Fibroblast of villous mesenchyme (primary cell): ENCODE measurements at places on chromosomes 16 and 17. TPM values are rescaled to one million over a fixed set of nuclear protein-coding genes. Genes with fewer than 3 reads are reported as not detected.

- no peak for DNase-seq
Measured at GRCh38 chr17:54882371-54882770, 18.3 kb upstream of the TOM1L1 start.

GRCh38 chr16:11107780-11108465 lies 148.1 kb downstream of the SOCS1 start:
- peak; percentile 73 for DNase-seq

- DNase-seq = no peak
Measured at GRCh38 chr16:87856791-87857228, 12.5 kb downstream of the SLC7A5 start.

GRCh38 chr16:80148826-80149225 lies 392.0 kb upstream of the DYNLRB2 start:
- no peak for DNase-seq

DNA sequence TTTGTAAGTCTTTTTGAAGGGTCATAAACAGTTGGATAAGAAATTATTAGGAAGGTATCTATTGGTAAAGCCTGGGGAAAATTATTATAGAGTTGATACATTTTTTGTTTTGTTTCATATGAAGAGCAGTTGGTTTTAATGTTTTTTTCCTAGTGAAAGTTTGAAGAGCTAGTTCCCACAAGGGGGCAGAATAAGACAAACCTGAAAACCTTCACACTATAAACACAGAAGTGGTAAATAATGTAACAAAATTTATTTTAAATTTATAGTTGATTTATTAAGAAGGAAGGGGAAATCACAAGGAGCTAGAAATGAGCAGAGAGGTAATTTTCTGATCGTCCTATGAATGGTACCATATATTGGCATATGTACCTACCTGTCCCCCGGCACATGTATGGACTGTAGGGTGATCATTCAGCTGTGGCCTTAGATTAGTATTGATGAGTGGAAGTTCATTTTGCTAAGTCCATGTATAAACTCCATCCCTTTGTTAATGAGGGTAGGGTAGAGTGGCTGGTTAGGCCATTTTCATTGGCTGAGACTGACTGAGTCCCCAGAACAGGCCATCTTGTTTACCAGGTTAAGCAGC lies 116.3 kb downstream of the TANC2 start:
- peak; percentile 57 for DNase-seq

- DNase-seq = peak; percentile 3
Measured at GRCh38 chr17:80361495-80362220, 53.3 kb upstream of the ENDOV start.

DNA sequence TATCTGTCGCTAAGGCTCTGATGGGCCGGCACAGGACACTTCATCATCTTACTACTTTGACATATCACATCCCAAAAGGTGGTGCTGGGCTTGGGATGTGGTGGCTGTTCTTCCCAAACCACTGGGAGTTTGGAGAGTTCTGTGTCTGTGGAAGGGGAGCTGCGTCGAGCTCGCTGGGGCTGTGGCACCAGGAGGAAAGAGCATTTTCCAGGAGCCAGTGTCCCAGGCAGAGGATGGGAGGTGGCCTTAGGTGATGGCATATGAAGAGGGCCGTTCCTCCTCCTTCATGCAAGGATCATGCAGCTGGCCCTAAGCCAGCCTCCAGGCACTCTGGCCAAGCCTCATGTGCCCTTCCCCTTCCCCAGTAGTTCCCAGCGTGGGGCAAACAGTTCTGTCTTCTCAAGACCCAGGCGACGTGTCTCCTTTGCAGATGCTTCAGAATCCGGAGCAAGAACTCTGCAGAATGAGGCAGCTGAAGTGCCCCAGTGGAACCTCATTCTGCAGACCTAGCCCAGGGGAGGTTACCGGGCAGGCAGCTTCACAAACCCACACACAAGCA lies 89.4 kb upstream of the TNRC6C start:
- DNase-seq = no peak

- no peak for DNase-seq
Measured at GRCh38 chr16:337437-337836, 15.1 kb downstream of the AXIN1 start.

DNA sequence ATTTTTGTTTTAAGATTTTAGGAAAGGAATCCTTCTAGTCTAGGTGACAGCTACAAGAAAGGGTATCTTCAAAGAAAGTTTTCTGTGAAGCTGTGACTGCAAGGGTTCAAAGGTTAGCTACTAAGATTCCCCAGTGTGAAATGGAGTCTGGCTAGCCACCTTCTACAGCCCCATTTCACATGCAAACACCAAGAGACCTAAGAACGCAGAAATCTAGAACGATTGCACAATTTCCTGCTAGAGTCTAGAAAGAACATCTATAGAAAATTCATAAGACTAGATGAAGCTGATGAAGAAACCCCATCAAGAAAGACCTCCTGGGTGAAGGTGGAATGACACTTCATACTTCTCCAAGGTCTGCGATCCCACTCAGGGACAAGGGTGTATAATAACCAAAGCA lies 77.1 kb downstream of the STX8 start:
- DNase-seq = no peak

DNA sequence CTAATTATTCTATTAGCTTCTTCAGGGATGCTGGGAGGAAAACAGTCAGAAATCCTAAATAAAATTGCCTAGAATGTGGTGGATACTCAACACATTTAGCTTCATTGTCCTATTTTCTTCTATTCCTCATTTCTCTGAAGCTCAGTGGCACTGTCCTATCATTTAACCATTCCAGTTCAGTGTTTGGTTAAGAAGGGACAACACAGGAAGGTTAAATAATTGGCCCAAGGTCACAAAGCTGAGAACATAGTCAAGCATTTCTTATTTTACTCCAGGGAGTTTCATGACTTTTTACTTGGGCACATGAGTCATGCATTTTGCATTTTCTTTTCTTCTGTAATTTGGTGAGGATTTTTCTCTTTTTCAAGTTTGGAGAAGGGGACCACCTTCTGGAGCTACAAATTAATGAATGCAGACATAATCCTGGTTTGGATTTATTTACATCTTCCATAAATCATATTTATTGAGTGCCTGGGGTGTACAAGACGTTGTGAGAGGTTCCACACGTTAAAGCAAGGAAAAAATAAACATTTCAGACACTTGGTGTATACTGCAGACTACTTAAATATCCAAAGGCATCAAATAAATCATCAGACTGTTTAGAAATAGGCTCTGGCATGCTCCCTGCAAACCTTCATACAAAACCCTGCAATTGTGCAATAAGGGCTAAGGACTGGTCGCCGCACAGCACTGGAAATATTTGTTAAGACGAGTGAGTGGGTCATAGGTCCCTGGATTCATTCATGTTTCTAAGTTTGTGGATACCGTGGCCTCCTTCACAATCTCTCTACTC lies 263.9 kb downstream of the MAF start:
- DNase-seq = peak; percentile 28

GRCh38 chr17:56109836-56110235 lies 43.4 kb upstream of the ANKFN1 start:
- DNase-seq = no peak

GRCh38 chr16:68526143-68526781 lies 12.8 kb upstream of the ZFP90 start:
- no peak for DNase-seq

- DNase-seq = no peak
Measured at GRCh38 chr17:273981-274832, 78.4 kb downstream of the RPH3AL start.

GRCh38 chr17:82835122-82835521 lies 4.7 kb downstream of the ZNF750 start:
- DNase-seq = no peak

DNA sequence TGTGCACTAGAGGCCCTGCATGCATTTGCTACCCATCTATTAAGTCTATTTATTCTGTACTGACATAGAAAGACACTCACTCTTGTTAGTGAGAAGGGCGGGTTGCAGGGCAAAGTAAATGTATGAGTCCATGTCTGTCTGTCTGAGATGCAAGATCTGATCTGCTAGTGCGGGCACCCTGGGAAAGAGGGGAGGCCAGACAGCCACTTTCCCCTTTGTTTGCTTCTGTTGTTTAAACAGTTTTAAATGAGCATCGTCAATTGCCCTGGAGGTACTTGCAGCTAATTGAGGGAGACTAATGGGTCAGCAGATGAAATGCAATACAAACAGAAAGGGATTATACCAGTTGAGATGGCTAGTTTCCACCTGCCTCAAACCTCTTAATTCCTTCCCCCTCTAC lies 24.9 kb downstream of the SCNN1G start:
- DNase-seq = no peak

GRCh38 chr16:53884748-53885147 lies 180.8 kb downstream of the FTO start:
- DNase-seq = no peak

DNA sequence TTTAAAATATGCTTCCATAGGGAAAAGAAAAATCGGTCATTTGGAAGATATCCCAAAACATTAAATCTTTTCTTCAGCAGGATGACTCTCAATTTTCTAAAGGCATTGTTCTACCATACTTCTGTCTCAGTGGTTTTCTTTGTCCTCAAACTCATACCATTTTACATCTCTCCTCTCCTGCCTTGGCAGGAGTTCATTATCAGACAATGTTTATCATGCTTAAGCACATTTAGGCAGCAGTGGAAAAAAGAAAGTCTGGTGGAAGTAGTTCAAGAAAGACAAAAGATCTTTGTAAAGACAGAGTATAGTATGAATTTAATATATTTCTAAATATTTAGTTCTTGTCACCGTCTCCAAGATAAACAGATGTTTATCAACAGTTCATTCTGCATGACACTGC lies 68.2 kb downstream of the CDK12 start:
- DNase-seq = no peak

GRCh38 chr16:82157534-82157812 lies 12.6 kb downstream of the MPHOSPH6 start:
- DNase-seq = no peak

- DNase-seq = no peak
Measured at GRCh38 chr16:8113843-8114242, 476.5 kb downstream of the TMEM114 start.

- peak; percentile 75 for DNase-seq
Measured at GRCh38 chr17:76714822-76715495, 4.2 kb upstream of the MXRA7 start.

Gene CLEC10A
- total RNA-seq = not detected in 2 replicates

Gene ARHGDIA
- 106 and 181 TPM in 2 replicates for total RNA-seq

Gene AP1G1
- total RNA-seq = 82.5 and 117 TPM in 2 replicates

Gene SECTM1
- 11.9 and 24.2 TPM in 2 replicates for total RNA-seq

Gene CD7
- not detected in 2 replicates for total RNA-seq

Gene ABCC11
- total RNA-seq = under 0.01 and 0.43 TPM in 2 replicates

Gene CORO6
- total RNA-seq = 5.6 and 7.4 TPM in 2 replicates

Gene ARL5C
- total RNA-seq = not detected in 2 replicates

Gene CLEC3A
- not detected in 2 replicates for total RNA-seq

Gene ENPP7
- not detected in 2 replicates for total RNA-seq
